Stimulated activated CD4-positive, alpha-beta T cell treated with anti-CD3 and anti-CD28 coated beads, Interleukin-1b, Interleukin-23, amount 100 ng/mL, for 24 hours (primary cell): ENCODE measurements at places on chromosomes 7 and 10.

- no peak for DNase-seq
These were observed 27.8 kb upstream of the KCNK18 start for GRCh38 chr10:117169480-117169879.

GRCh38 chr7:111240371-111240770 is 149.4 kb downstream of the LRRN3 start:
- DNase-seq: no peak

DNA sequence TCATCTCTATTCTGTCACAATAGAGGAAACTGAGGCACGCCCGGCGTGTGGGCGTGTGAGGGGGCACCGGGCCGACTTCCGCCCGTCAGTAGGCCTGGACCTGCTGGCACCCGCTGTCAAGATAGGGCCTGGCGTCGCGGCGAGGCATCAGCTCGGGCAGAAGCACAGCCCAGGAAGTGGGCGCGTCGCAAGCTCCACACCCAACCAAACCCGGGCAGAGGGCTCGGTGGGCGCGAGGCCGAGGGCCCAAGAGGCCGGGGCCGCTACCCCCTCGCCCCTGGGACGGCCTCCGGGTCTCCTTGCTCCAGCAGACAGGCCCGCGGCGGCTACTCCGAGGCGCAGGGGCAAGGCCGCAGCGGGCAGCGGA is 91.2 kb downstream of the SPAG6 start:
- DNase-seq: peak; percentile 23

GRCh38 chr7:143516981-143517380 is 39.3 kb downstream of the TAS2R41 start:
- DNase-seq: no peak

- no peak for DNase-seq
These were observed 32.8 kb upstream of the VIPR2 start for GRCh38 chr7:159177284-159177953.

DNA sequence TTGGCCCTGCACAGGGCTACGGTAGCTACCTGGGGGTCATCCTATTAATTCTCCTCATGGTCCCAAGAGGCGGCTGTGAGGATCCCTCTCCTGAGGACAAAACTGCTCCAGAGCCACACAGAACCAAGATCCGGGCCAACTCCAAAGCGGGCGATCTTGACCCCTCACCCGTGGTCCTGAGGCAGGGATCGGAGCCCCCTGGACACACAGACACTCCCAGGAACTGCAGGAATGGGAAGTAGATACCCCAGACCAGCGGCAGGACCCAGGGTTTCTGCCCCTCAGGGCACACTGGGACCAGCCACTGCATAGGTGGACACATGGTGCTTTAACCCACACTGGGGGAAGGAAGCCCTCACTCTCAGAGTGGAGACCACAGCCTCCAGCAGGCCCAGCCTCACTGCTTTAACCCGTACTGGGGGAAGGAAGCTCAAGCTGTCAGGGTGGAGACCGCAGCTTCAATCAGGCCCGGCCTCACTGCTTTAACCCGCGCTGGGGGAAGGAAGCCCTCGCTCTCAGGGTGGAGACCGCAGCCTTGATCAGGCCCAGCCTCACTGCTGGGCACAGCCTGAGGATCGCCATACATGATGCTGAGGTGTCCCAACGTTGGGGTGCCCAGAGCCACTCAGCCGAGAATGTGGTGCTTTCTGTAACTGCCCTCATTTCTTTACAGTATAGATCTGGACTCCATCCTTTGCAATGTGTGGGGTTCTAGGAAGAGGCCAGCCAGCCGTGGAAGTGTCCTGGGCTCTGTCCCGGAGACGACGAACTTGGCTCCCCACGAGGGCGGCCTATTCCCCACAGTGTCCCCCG is 60.1 kb downstream of the DIP2C start:
- DNase-seq: no peak

- DNase-seq: no peak
These were observed 118.9 kb upstream of the NRP1 start for GRCh38 chr10:33453081-33454025.

DNA sequence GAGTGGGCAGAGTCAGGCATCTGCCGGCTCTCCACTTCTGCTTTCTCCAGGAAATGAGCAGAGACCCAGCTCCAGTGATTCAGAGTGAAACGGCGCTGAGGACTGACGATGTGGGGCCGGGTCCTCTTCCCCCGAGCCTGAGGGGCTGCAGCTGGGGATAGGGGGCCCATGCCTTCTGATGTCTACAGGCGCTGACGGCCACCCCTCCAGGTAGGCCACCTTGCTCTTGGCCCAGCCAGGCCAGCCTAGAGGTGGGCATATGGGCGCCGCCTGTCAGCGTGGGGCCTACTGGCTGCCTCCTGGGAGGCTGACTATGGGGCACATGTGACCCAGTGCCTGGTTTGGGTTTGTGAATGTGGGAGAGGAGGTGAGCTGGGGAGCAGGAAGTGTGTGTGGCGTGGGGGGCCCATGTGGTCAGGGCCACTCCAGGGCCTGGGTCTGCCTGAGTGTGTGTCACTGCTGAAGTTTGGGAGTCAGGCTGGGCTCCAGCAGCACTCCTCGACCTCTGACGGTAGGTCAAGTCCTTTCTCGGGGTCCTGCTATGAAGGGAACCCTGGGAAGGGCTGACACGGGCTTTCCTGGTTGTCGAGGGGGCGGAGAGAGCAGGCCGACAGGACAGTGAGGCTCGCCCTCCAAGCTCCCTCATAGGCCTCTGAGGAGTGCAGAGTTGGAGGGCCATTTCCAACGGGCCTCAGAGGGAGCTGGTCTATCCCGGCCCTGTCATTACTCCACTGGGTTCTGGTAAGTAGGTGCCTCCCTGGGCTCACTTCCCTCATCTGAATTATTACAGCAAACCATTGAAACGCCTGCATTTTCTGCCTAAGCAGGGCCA is at the start of gene WDFY4:
Gene WDFY4, plus strand, starts transcription at position 82 of the 832 bp plus-strand sequence. CDS start 24,860 bp downstream, outside the sequence.
- DNase-seq: no peak

- DNase-seq: no peak
These were observed 161.0 kb downstream of the USP6NL start for GRCh38 chr10:11450427-11450826.
